ENCODE measurements at places on chromosomes 3 and 15. TPM values are rescaled to one million over a fixed set of nuclear protein-coding genes. Genes with fewer than 3 reads are reported as not detected.
A peak's percentile ranks its signal among the peaks of the same experiment; 100 is the strongest.

- DNase-seq: no peak
These were observed 5.3 kb downstream of the FAM174B start for GRCh38 chr15:92650256-92650655.

DNA sequence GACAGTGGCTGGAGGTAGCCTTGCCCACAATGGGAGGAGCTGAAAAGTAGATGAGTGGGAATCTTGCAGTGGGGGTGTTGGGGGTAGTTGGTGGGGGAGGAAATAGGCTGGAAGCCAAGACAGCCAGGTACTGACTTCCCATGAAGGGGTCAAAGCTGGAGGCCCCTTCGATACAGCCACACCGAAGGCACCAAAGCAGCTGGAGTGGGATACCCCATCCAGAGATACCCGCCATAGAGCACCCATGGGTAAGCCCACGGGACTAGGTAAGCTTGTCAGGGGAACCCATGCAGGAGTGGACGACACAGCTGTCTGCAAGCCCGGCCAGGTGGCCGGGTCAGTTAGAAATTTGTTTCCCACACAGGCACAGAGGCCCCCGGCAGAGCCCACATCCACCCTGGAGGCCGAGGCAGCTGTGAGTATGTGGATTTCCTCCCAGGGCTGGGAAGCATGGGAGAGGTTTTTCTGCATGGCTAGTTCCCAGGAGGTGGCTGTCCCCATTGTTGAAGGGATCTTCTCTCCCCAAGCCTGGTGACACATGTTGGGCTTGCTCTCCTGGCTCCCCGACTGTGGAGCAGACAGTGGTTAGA is 28.6 kb downstream of the PRR23E start:
- no peak for DNase-seq

DNA sequence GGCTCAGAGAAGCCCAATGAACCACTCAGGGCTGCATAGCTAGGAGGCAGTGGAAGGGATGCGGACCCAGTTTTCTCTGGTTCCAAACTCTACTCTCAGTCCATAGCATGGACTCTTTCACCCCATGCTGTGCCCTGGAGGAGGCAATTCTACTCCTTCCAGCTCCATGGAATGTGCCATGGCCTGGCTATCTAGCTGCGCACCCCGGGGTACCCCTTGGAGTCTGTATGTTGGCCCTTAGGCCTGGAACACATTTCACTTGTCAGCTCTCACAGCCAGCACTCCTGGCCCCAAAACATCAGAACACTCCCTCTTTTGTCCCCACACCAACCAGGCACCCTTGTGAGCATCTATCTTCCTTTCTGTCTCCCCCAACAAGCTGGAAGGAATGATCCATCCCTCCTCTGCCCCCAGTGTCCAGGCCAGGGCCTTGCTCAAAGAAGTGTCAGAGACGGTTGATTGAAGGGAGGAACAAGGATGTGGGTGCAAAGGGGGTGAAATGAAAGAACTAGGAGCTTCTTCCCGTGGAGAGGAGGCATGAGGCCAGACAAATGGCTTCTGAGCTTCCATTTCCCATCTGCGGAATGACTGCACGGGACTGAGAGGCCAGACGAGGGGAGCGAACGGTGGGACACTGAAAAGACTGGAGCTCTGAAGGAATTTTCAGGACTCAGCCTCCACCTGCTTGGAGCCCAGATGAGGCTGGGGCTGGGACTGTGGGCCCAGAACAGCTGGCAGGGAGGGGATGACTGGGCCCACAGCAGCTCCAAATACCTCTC is 2.8 kb downstream of the PRSS50 start:
- no peak for DNase-seq

DNA sequence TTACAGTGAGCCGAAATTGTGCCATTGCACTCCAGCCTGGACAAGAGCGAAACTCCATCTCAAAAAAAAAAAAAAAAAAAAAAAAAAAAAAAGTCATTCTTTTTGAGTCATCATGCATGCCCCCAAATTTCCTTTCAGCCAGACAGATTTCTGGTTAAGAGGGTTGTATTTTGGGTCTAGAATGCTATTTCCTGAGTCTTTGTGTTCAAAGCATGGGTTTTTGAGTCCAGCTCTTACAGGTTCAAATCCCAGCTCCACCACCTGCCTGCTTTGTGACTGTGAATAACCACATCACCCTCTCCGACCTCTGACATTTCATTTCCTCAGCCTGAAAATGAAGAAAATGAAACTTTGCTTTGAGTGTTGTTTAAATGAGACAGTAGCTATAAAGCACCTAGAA is 9.3 kb upstream of the C15orf61 start:
- DNase-seq: no peak

DNA sequence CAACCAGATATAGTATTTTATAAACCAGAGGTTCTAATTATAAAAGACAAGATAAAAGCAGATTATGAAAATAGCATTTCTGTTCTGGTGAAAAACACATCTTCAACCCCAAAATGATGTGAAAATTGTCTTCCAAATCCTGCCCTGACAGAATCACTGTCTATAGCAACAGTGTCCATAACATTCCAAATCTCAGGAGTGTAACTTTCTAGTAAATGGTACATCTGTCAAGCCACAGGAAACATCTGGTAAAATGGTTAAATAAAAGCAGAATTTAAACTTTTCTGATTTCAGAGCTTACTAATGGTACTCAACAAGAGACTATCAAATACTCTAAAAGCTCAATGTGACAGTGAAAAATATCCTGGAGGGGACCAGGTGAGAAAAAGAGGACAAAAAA is 60.5 kb downstream of the VGLL4 start:
- no peak for DNase-seq

GRCh38 chr3:32379831-32380500 is 11.7 kb upstream of the CMTM7 start:
- DNase-seq: no peak

DNA sequence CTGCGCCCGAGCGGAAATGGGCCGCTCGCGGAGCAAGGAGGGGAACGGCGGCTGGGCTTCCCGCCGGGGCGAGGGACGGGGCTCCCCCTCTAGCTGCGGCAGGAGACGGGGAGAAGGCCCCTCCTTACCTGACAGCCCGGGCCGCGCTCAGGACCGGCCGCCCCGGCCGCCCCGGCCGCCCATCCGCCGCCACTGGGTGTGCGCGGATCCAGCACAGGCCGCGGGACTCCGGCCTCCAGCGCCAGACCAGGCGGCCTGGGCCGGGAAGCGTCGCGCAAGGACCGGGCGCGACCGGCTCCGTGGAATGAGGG is 296 bp downstream of the TPRA1 start:
- no peak for DNase-seq

- DNase-seq: no peak
These were observed 8.5 kb downstream of the CCDC9B start for GRCh38 chr15:40332113-40332781.

- DNase-seq: no peak
These were observed 8.7 kb downstream of the SEMA3F start for GRCh38 chr3:50163572-50164455.

DNA sequence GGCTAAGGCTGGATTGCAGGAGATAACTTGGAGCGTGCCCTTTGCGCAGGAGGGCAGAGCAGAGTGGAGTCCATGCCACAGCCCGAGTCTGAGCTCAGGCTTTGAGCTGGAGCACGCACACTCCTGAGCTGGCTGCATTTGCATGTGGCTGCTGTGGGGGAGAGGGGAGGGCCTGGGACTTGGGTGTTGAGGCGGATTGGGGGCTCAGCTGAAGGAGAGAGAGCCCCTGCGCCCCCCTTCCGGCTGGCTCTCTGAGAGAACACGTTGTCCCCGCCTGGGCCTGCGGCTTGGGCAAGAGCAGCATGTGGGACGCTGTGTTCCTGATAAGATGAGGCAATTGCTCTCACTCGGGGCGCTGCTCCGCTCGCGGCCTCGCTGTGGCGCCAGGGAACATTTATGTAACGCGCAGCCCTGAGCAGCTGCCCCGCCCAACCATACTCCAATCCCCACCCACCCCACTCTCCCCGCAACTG is 39.1 kb downstream of the KLF13 start:
- DNase-seq: peak; percentile 98

- DNase-seq: no peak
These were observed 41.7 kb downstream of the ARPP21 start for GRCh38 chr3:35680866-35681650.

DNA sequence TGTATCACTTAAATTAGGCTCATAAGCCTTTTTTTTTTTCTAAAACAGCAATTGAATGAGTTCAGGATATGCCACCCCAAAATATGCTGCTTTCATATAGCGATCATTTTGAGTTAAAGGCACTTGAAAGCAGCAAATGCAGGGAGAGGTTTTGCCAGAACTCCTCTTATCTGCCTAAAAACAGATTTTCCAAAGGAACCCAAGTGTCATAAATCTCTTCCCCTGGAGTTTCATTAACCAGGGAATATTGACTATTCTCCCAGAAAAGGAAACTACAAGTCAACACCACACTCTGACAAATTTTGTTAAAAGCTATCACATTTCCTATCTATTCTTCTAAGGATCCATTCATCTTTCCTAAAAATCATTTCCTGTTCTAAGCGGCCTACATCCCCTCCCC is 11.3 kb downstream of the DNAAF4 start:
- no peak for DNase-seq

DNA sequence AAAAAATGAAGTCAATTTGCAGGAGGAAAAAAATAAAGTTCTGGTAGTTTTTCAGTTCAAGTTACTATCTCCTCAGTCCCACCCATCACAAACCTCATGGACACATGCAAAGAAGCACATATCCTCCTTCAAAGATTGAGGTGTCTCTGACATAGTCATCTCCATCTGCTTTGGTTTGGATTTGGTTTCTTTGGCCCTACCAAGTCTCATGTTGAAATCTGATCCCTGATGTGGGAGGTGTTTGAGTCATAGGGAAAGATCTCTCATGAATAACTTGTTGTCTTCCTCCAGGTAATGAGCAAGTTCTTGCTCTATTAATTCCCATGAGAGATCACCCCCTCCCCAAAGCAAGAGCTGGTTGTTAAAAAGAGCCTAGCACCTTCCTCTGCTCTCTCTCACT is 446.8 kb downstream of the IGSF11 start:
- no peak for DNase-seq

DNA sequence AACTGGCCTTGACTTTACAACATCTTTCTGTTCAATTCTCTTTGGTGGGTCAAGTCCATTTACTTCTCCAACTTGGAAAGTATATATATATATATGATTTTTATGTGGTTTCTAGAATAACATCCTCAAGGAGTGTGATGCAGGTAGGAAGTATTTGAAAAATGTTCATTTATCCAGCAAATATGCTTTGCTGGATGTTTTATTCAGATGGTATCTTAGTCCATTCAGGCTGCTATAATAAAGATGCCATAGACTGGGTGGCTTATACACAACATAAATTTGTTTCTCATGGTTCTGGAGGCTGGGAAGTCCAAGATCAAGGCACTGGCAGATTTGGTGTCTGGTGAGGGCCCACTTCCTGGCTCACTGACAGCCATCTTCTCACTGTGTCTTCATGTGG is 168.7 kb upstream of the RASGRP1 start:
- no peak for DNase-seq

DNA sequence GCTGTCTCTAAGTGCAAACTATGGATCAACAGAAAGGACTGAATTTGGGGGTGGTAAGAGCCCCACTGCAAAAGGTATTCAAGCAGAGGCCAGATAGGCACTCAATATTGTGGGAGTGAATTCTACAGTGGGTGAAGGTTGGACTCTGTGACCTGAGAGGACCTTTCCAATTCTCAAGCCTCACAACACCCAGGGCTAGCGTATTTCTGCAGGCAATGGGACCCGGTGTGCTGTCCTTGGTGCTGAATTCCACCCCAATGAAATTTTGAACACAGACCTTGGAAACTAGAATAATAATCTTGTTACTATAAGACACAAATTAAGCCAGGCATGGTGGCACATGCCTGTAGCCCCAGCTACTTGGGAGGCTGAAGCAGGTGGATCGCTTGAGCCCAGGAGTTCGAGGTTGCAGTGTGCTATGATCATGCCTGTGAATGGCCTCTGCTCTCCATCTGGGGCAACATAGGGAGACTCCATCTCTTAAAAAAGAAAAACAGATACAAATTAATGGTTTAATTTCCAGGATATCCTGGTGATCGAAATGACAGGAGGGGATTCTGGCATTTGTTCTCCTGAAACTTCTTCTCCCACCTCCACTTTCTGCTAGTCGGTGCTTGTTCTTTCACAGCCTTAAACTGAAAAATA is 135.4 kb downstream of the RAB11A start:
- DNase-seq: no peak

GRCh38 chr3:32373276-32373675 is 18.4 kb upstream of the CMTM7 start:
- no peak for DNase-seq

GRCh38 chr3:161031134-161031533 is 74.0 kb downstream of the B3GALNT1 start:
- DNase-seq: no peak

DNA sequence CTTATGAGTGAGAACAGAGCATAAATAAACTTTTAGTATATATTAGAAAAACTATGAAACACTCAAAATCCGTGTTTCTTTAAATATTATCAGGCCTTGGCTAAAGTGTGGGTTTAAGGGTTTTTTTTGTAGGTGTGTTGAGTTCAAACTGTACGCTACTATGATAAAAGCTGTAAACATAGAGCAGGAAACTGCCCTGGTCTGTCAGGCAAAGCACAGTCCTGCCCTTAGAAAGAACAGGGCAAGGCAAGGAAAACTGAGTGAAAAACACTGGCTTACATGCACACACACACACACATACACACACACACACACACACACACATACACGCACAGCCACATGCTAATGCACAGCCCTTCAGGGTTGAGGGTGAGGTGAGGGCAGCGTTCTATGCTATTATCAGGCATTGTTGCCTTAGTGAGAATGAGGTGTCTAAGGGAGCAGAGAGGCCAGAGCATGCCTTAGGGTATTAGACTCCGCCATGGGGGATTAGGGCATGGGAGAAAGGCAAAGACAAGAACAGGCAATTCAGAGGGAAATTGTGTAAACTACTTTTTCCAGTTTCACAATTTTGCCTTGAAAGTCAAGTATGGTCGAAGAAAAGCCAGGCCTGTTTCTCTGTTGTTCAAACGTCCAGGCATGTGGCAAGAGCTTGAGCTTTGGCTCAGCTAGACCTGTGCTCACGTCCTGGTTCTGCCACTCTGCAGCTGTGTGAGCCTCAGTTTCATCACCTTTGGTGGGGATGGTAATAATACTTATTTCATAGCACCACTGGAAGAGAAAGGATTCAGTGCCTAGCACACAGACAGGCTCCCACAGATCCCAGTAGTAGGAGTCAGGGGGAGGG is 36.3 kb upstream of the TPM1 start:
- no peak for DNase-seq

DNA sequence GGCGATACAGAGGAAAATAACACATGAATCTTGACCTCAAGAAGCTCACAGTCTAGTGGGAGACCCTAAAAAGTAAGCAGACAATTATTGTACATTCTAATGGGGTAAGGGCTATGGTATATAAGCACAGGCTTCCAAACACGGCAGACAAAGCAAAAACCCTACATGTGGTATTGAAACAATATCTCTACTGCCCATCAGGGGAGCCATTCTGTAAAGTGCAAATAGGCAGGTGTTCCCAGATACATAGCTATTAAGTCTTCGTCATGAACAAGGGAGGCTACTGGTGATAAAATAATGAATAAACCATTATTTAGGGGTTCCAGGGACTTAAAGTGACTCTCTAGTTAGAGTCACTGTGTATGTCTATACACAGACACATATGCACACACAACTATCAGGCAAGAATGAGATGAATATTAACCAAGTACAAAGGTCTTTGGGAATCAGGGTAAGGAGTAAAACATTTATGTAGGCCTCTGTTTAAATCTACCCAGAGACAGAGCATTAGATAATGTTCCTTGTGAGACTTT is 38.7 kb upstream of the ASB14 start:
- DNase-seq: no peak

GRCh38 chr15:39651881-39652280 is 71.0 kb downstream of the THBS1 start:
- DNase-seq: no peak

The POPDC2 gene
- 6.9 TPM for total RNA-seq

The SPATA16 gene
- not detected for total RNA-seq

The MYH15 gene
- total RNA-seq: 0.06 TPM

The FBLN2 gene
- total RNA-seq: 7.4 TPM

The CHRM5 gene
- total RNA-seq: not detected

The CFAP161 gene
- 2.0 TPM for total RNA-seq

Measured in spleen (tissue), 13 donors.